Activated T-helper 1 cell treated with anti-CD3 and anti-CD28 coated beads, Interleukin-12 subunit alpha, Interleukin-12 subunit beta, Interleukin-2, Interleukin-4 antibody, amounts not matched to agents 30 ng/mL and 10 ng/mL and 1 ng/mL, durations not matched to agents 14 hours and 24 hours and 36 hours (primary cell): ENCODE measurements at places on chromosomes 13 and 19.

DNA sequence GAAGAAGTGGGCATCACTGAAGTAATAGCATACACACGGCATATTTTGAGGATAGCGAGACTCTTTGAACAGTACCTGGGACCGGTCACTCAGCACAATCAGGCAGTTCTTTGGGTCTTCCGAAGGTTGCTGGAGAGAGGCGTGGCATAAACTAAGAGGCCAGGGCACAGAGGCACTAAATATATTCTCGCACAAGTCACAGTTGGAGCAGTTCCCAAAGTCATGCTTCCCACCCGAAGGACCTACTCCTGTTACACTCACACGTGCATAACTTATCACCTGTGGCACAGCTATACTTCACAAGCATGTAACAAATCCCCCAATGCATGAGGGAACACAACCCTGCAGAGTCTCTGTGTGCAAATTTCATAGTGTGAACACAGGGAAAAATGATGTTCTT is 10.2 kb downstream of the WDR87 start:
- DNase-seq = no peak

DNA sequence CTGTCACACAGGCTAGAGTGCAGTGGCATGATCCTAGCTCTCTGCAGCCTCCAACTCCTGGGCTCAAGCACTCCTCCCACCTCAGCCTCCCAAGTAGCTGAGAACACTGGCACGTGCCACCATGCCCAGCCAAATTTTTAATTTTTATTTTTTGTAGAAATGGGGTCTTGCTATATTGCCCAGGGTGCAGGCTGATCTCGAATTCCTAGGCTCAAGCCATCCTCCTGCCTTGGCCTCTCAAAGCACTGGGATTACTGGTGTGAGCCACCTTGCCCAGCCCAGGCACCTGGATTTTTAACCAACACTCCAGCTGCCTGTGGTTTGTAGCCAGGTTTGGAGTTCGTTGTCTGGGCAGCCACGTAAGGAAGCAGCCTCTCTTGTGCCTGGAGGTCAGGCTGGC is 9.3 kb upstream of the PEPD start:
- DNase-seq = no peak

DNA sequence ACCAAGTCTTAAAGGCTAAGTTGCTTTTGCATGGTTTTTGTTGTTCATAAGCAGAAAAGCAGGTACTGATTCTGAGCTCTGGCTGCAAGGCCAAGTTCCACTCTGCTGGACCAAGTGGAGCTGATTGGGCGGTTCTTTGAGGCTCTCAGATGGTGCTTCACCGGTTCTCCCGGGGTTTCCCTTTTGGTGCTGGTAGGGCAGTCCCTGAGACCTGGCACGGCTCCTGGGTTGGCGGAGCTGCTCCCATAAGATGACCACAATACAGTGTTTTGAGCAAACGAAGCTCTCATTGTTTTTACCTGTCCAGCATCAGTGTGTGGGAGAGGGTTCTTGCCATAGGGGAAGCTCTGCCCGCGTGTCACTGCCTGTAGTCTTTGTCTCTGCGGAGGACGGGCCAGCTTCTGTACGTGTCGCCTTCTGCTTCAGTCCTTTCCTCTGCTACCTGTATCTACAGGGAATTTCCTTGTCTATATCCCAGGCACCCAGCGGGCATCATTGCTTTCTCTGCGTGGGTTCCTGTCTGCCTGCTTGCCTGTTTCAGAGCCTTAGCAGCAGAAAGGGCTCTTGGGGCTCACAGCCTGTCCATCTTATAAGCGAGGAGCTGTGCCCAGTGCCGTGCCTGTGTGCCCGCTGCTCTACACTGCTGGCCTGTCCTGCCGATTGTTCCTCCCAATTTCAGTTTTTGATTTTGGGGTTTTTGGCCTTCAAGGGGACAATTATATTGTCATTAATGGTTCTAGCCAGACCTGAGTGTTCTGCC is 2.3 kb downstream of the U2AF2 start:
- no peak for DNase-seq

DNA sequence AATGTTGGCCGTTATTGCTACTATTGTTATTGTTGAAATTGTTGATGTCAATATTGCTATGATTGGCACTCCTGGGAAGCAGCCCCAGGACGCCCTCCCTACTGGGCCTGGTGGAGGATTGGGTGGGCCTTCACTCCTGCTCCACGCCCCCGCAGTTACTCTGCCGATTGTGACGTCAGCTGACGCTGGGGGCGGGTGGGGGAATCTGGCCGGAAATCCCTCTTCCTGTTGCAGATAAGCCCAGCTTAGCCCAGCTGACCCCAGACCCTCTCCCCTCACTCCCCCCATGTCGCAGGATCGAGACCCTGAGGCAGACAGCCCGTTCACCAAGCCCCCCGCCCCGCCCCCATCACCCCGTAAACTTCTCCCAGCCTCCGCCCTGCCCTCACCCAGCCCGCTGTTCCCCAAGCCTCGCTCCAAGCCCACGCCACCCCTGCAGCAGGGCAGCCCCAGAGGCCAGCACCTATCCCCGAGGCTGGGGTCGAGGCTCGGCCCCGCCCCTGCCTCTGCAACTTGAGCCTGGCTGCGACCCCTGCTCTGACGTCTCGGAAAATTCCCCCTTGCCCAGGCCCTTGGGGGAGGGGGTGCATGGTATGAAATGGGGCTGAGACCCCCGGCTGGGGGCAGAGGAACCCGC is at the start of gene ETV2:
Gene ETV2, plus strand, starts transcription at position 231 of the 637 bp plus-strand sequence. CDS start 716 bp downstream, outside the sequence.
- peak; percentile 44 for DNase-seq

DNA sequence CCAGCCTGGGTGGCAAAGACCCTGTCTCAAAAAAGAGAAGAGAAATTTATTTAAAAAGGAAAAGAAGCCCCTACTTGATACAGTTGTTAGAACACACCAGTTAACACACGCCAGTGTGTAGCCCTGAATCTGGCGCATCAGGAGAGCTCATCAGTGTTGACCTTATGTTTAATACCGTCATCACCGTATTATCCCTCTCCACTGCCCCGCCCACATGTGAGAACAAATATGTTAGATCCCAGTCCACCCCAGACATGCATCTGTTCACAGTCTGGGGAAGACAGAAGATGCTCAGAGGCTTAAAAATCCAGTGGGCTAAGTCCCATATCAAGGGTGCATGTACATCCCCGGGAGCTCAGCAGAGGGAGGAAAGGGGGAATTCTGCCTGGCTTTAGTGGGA is 155.2 kb downstream of the DPF1 start:
- no peak for DNase-seq

GRCh38 chr13:77810430-77810829 is 108.2 kb downstream of the EDNRB start:
- no peak for DNase-seq

- no peak for DNase-seq
These were observed 94.5 kb upstream of the GPR12 start for GRCh38 chr13:26855071-26855470.

- no peak for DNase-seq
These were observed 8.8 kb downstream of the PPP1R37 start for GRCh38 chr19:45101806-45102205.
